Body of pancreas (tissue), 4 donors: ENCODE measurements at places on chromosomes 6 and 20. TPM values are rescaled to one million over a fixed set of nuclear protein-coding genes. Genes with fewer than 3 reads are reported as not detected.
A peak's percentile ranks its signal among the peaks of the same experiment; 100 is the strongest.

The SLC2A4RG gene
- 69.5 TPM for total RNA-seq

The XKR7 gene
- total RNA-seq = 0.26 TPM

The TTK gene
- total RNA-seq = not detected

The NKX2-2 gene
- 9.6 TPM for total RNA-seq

The TMEM217 gene
- not detected for total RNA-seq

The SNAP25 gene
- 10.9 TPM for total RNA-seq

The PMEPA1 gene
- 23.9 TPM for total RNA-seq

The MDFI gene
- total RNA-seq = 4.9 TPM

The SYCP2L gene
- total RNA-seq = 3.3 TPM

The IL17F gene
- not detected for total RNA-seq

The RIN2 gene
- 34.0 TPM for total RNA-seq

GRCh38 chr6:6006006-6006427 is 708 bp downstream of the NRN1 start:
- H3K4me3 ChIP-seq = no peak overlapping the region
- no peak for DNase-seq
- peaks cover 52% of the 10 kb centered on the region for H3K4me1 ChIP-seq
- peaks cover 79% of the 10 kb centered on the region for H3K27me3 ChIP-seq
- no peaks in the 10 kb centered on the region for H3K36me3 ChIP-seq
- no peak overlapping the region for H3K27ac ChIP-seq

- DNase-seq = no peak
- no peaks in the 10 kb centered on the region for H3K27me3 ChIP-seq
- H3K4me1 ChIP-seq = peaks cover 8% of the 10 kb centered on the region
These were observed 113.0 kb downstream of the SYCP2 start for GRCh38 chr20:59820204-59821041.

DNA sequence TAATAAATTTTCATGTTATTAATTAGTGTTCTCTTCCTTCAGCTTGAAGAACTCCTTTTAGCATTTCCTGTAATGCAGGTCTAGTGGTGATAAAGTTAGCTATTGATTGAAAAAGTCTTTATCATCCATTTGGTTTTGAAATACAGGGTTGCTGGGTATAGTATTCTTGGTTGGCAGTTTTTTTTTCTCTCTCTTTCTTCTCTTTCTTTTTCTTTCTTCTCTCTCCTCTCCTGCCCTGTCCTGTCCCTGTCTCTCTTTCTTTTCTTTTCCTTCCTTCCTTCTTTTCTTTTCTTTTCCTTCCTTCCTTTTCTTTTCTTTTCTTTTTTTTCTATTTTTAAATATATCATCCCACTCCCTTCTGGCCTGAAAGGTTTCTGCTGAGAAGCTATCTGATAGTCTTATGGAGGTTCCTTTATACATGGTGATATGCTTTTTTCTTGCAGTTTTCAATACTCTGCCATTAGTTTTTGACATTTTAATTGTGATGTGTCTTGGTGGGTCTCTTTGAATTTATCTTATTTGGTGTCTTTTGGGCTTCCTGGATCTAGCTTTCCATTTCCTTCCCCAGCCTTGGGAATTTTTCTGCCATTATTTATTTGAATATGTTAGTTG is 55.4 kb downstream of the CDC5L start:
- peaks cover 25% of the 10 kb centered on the region for H3K4me1 ChIP-seq
- H3K36me3 ChIP-seq = no peaks in the 10 kb centered on the region
- no peak overlapping the region for H3K4me3 ChIP-seq
- H3K27me3 ChIP-seq = no peaks in the 10 kb centered on the region
- no peak overlapping the region for H3K27ac ChIP-seq

- no peak overlapping the region for H3K27ac ChIP-seq
- peaks cover 8% of the 10 kb centered on the region for H3K4me1 ChIP-seq
- no peak for DNase-seq
- no peaks in the 10 kb centered on the region for H3K27me3 ChIP-seq
These were observed 704.3 kb downstream of the EPM2A start for GRCh38 chr6:145031001-145031400.

DNA sequence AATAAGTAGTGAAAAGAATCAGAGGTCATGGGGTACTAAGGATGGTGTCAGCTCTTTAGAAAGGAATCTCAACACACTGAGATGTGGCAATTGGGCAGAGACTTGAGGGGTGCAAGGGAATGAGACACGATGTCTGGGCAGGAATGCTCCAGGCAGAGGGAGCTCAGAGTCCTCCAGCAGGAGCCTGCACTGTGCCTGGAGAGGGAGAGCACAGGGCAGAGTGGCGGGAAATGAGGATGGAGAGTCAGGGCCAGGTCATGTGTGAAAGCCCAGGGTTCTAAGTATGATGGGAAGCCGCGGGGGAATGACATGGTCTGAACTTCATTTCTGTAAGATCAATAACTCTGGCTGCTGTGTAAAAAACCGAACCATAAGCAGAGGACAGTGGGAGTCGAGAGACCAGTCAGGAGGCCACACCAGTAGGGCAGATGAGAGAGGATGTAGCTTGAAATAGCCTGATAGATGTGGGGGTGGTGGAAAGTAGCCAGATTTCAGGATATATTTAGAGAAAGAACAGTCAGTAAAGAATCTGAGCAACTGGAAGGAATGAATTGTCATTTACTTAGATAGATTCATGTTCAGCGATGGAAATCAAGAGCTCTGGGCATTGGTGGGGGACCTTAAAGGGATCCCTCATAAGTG is 133.4 kb upstream of the DTNBP1 start:
- H3K27ac ChIP-seq = no peak overlapping the region
- no peak overlapping the region for H3K4me3 ChIP-seq
- H3K36me3 ChIP-seq = no peaks in the 10 kb centered on the region
- H3K27me3 ChIP-seq = no peaks in the 10 kb centered on the region
- no peak for DNase-seq

DNA sequence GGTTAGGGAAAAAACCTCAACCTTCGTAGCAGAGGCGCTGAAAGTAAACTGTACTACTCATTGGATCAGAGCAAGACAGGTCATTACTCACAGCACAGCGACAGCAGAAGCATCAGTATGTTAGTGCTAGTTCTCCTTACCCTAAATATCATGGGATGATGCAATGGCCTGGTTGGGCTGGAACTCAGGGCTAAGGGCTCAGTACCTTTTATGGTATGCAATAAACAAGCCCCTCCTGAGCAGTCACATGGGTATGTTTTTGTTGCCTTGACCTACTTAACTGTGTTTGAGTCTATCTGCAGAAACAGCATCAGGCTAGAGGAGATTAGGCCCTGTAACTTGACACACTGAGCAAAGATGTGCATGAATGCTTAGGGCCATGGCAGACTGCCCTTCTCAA is 369.4 kb upstream of the IMPG1 start:
- H3K36me3 ChIP-seq = no peaks in the 10 kb centered on the region
- no peak overlapping the region for H3K27ac ChIP-seq
- no peak for DNase-seq
- H3K4me1 ChIP-seq = no peaks in the 10 kb centered on the region

DNA sequence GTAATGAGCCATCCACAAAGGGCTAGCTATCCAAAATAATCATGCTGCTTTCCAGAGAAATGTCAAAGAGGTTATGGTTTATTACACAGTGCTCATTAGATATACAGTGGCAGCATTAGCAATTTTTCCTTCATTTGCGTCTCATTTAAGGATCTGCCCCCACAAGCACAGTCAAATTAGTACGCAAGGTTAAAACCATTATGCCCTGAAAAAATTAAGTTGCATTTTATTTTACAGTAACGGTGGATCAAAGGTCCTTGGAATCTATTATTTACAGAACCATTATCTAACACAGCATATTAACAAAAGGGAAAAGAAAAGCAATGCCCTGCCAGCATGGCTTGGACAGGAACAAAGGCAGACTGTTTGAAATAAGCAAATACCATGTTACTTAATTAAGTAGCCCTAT is 144.8 kb downstream of the PDSS2 start:
- H3K4me3 ChIP-seq = no peak overlapping the region
- H3K36me3 ChIP-seq = no peaks in the 10 kb centered on the region
- H3K27me3 ChIP-seq = no peaks in the 10 kb centered on the region
- no peak overlapping the region for H3K27ac ChIP-seq

DNA sequence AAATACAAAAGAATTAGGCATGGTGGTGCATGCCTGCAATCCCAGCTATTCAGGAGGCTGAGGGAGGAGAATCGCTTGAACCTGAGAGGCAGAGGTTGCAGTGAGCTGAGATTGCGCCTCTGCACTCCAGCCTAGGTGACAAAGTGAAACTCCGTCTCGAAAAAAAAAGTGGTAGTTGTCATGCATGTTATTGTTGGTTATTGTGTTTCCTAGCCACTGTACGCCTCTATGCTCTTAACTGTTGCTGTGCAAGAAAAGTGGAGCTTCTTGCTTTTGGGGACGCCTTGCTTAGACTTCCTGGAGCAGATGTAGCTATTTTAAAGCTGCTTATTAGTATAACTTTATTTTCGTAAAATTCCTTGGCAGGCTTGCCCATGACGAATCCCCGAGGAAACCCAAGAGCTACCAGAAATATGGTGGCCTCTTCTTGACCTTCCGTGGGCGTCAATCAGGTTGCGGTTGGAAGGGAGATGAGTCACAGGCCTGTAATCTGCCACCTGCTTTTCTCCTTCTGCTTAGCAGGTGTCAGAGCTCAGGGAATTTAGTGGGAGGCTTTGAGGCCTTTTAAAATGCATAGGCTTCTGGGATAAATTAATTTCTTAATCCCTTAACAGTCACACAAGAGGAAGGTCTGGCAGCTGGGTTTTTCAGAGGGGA is 17.3 kb downstream of the GABRR2 start:
- no peaks in the 10 kb centered on the region for H3K27me3 ChIP-seq
- H3K27ac ChIP-seq = no peak overlapping the region
- no peak overlapping the region for H3K4me3 ChIP-seq
- no peaks in the 10 kb centered on the region for H3K36me3 ChIP-seq
- no peaks in the 10 kb centered on the region for H3K4me1 ChIP-seq

GRCh38 chr6:135935941-135936601 is 84.6 kb downstream of the PDE7B start:
- H3K4me3 ChIP-seq = no peak overlapping the region
- H3K4me1 ChIP-seq = no peaks in the 10 kb centered on the region
- H3K36me3 ChIP-seq = no peaks in the 10 kb centered on the region
- H3K27ac ChIP-seq = no peak overlapping the region
- DNase-seq = no peak

- H3K4me3 ChIP-seq = no peak overlapping the region
- no peaks in the 10 kb centered on the region for H3K27me3 ChIP-seq
- peak; percentile 22 for DNase-seq
These were observed 80.5 kb downstream of the PRSS35 start for GRCh38 chr6:83592770-83593394.

DNA sequence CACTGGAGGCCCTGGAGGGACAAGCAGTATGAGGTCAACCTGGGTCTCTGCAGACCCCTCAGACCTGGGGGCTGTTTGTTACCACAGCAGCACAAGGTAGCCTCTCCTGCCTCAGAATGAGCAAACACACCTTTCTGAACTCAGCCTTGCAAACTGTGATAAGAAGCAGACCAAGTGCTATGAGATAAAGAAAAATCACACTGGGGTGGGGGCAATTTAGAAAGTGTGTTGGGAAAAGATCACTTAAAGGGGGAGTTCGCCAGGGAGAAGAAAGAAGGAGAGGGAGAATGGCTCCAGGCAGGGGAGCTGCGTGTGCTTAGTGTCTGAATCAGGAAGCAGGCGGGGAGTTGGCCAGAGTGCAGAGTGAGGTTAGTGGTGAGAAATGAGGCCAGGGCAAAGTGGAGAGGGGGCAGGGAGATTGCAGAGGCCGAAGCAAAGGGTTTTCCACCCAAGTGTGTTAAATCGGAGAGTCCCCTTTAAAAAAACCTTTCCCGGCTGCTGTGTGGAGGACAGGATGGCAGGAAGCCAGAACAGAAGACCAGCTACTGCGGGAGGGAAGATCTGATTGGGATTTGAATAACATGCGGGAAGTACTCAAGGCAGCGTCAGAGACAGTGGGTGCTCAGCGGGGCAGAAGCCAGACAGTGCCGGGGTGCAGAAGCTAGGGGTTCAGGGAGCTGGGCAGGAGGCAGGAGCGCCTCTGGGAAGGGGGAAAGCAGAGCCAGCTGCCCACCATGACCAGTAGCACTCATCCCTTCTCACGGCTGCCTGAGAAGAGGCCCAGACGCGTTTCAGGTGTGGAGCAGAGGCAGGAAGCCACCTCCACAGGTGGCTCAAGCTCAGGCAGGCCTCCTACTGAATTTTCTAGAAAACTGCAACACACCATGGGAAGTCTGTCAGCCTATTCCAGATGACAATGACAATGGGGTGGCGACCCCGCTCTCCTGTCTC is 9.0 kb downstream of the ADA start:
- peaks cover 24% of the 10 kb centered on the region for H3K4me1 ChIP-seq
- H3K27ac ChIP-seq = peak overlapping the region; percentile 77
- no peaks in the 10 kb centered on the region for H3K36me3 ChIP-seq
- peak; percentile 85 for DNase-seq
- H3K4me3 ChIP-seq = no peak overlapping the region
- no peaks in the 10 kb centered on the region for H3K27me3 ChIP-seq

- no peak overlapping the region for H3K27ac ChIP-seq
- H3K36me3 ChIP-seq = no peaks in the 10 kb centered on the region
- no peak for DNase-seq
- no peaks in the 10 kb centered on the region for H3K4me1 ChIP-seq
- H3K4me3 ChIP-seq = no peak overlapping the region
These were observed 2.0 kb upstream of the LGSN start for GRCh38 chr6:63321821-63322220.

DNA sequence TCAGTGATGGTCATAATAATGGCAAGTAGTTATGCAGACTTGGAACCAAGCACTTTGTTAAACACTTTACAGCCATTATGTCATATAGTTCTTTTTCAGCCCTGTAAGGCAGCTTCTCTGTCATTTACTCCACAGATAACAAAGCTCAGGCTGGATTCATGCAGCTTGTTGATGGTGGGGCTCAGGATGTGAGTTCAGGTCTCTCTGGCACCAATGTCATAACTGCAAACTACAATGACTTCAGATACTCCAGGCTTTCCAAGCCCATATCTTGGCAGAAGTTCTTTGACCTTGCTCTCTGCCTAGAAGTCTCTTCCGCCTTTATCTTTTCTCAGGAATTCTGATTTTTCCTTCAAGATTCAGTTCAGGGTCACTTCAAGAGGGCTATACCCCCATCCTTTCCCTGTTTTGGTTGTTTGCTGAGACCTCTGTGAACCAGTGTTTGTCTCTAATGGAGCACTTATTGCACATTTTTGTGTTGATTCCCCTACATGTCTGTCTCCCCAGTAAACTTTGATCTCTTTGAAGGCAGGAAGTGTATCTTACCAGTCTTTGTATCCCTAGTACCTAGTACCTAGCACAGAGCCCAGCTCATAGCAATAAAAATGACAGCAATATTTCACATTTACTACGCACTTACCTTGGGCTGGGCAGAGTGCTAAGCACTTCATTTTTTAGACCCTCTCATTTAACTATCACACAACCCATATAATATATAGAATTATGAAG is 19.7 kb upstream of the EFHC1 start:
- no peak overlapping the region for H3K4me3 ChIP-seq
- DNase-seq = no peak
- H3K27me3 ChIP-seq = no peaks in the 10 kb centered on the region

- no peaks in the 10 kb centered on the region for H3K27me3 ChIP-seq
- H3K36me3 ChIP-seq = no peaks in the 10 kb centered on the region
- H3K4me3 ChIP-seq = no peak overlapping the region
- no peak overlapping the region for H3K27ac ChIP-seq
These were observed 85.8 kb downstream of the BCAS1 start for GRCh38 chr20:53984356-53985149.

GRCh38 chr20:44637042-44637441 is 14.5 kb downstream of the ADA start:
- H3K27ac ChIP-seq = no peak overlapping the region
- H3K27me3 ChIP-seq = no peaks in the 10 kb centered on the region
- no peak for DNase-seq
- H3K36me3 ChIP-seq = no peaks in the 10 kb centered on the region
- H3K4me1 ChIP-seq = peaks cover 15% of the 10 kb centered on the region

- no peaks in the 10 kb centered on the region for H3K4me1 ChIP-seq
- DNase-seq = no peak
- H3K4me3 ChIP-seq = no peak overlapping the region
These were observed 36.2 kb upstream of the GCNT2 start for GRCh38 chr6:10484912-10485311.
